Activated naive CD4-positive, alpha-beta T cell (primary cell): ENCODE measurements at places on chromosomes 11 and 22.

DNA sequence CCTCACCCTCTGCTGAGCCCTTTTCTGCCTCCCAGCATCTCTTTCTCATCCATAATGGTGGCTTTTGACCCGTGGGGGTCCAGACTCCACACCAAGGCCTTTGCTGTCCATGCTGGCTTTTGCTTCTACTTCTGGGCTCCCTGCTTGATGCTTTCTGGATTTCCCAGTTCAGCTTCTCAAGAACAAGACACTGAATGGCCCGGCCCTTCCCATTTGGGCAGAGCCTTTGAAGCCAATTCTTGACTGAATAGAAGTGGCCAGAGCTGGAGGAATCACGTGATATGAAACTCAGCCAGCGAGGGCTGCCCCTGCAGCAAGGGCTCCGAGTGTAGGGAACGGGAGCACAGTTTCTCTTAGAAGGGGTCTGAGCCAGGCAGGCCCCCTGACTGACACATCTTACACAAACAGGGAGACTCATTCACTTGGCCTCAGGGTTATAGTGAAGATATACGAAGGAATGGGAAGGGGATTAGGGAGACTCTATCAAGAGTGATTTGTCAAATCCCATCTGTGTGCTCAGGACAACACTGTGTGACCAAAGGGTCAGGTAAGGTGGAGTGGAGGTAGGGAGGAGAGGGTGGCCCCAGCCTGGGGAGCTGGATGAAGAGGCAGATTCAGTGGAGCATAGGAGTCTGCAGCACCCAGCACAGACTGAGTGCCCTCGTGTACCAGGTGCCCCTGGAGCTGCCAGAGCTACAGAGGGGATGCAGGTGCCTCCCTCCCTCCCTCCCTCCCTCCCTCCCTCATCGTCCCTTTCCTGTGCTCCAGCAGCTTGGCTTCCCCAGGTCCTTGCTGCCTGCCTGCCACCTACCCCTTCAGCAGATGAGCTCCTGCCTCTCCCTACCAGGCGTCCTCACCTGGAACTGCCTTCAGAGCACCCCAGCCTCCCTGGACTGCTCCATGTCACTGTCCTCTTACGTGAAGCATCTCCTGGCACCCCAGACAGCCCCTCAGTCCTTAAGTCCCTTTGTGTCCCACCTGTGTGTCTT is 106.0 kb downstream of the TRIM29 start:
- DNase-seq, result no peak

DNA sequence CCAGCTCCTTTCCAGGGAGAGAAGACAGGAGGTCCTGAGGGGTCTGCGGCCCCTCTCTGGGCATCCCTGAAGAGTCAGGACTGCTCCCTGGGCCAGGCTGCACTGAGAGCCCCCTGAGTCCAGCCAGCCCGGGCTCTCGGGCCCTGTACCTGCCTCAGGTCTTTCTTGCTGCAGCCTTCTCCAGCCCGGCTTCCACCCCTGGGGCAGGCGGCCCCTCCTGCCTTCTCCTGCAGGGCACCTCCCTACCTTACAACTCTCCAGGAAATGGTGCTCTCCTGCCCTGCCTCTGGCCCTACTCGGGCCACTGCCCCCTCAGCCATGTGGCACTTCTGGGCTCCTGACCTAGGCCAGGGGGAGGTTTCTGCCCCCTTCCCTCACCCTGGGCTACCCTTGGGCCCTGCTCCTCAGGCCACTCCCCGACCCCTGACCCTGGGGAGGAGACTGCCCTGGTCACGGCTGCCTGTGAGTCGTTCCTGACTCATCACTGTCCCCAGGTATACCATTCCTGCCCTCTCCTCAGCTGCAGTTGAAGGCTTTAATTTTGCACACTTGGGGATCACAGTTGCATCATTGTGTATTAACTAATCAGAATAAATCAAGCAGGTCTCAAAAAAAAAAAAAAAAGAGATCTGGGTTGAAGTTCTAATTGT is 251.1 kb downstream of the NXPE2 start:
- DNase-seq, result no peak

GRCh38 chr11:7826324-7826723 is 29.6 kb upstream of the OR5P2 start:
- no peak for DNase-seq

- DNase-seq, result no peak
Measured at GRCh38 chr11:102734650-102735049, 9.9 kb upstream of the MMP8 start.

DNA sequence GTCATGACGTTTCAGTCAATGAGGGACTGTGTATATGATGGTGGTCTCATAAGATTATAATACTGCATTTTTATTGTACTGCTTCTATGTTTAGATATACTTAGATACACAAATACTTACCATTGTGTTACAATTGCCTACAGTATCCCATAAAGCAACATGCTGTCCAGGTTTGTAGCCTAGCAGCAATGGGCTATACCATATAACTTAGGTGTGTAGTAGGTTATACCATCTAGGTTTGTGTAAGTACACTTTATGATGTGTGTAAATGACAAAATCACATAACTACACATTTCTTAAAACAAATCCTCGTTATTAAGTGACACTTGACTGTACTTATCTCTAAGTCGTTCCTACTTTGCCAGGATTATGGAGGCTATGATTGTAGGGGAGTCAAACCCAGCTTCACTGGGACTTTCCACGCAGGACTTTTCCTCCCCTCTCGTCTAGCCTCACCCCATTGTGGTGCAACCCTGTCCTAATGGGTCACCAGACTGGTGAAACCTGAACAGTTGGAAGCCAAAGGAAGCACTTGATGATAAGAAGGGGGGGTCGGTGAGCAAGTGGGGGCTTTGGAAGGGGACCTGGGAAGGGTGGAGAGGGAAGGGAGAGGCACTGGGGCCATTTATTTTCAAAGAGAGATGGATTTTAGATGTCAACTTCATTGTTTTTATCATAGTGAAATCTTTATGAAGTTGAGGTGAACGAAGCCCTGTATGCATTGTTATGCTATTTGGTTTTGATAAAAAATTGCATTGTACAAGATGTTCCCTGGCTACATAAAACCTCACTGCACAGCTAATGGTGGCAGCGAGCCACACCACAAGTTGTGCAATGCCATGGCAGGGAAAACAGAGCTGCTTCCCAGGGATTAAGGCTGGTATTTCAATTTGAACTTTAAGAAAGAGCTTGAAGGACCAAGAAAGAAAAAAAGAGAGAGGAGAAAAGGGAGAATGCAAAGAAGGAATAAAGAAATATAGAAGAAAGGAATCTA is 129.1 kb downstream of the EHF start:
- no peak for DNase-seq

GRCh38 chr22:28798810-28799605 is 1.4 kb downstream of the XBP1 start:
- DNase-seq, result no peak

- DNase-seq, result no peak
Measured at GRCh38 chr11:94130298-94131046, 1.8 kb downstream of the PANX1 start.

- DNase-seq, result peak; percentile 50
Measured at GRCh38 chr11:118342503-118343161, at the start of gene CD3D. Gene CD3D, minus strand, starts transcription at chr11:118342705. Its CDS starts 98 bp downstream, at chr11:118342607.

GRCh38 chr11:128470081-128470480 is 117.3 kb downstream of the ETS1 start:
- no peak for DNase-seq

DNA sequence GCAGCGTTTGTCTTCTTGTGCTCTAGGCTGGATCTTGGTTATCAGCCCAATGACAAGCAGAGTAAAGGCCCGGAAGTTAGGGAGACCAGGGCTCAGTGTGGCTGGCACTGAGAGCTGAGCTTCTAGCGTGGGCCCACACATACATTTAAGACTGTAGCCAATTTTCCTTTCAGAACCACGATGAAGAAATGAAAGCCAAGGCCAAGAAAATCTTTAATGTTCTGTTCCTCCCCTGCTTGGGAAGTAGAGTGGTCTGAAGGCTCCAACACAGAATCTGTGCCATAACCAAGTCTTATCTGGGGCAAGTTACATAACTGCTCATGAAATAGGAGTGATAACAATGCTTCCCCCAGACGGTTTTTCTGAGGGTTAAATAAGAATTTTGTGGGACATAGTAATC is 4.7 kb upstream of the ST3GAL4 start:
- DNase-seq, result no peak

DNA sequence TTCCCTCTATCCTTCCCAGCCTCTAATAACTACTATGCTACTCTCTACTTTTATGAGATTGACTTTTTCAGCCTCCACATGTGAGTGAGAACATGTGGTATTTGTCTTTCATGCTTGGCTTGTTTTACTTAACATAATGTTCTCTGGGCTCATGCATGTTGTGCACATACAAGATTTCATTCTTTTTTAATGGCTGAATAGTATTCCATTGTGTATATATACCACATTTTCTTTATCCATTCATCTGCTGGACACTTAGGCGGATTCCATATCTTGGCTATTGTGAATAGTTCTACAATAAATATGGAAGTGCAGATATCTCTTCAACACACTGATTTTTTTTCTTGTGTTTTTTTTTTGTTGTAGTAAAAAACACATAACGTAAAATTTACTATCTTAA is 19.4 kb downstream of the OSBP2 start:
- DNase-seq, result no peak

DNA sequence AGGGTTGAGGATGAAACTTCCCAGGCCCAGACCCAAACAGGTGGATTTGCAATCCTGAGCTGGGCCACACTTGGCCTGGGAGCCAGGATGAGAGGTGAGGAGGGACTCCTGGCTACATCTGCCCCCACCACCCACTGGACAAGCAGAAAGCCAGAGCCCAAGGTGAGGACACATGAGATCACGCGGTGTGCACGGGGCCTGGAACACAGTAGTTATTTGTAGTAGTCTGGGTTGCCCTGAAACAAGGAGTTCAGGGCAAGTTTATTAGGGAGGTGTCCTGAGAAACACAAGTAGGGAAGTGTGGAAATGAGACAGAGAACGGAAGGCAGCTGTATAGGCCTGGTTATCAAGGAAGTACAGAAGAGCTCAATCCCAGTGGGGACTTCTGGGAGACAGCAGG is 647 bp upstream of the SEC14L6 start:
- DNase-seq, result no peak

DNA sequence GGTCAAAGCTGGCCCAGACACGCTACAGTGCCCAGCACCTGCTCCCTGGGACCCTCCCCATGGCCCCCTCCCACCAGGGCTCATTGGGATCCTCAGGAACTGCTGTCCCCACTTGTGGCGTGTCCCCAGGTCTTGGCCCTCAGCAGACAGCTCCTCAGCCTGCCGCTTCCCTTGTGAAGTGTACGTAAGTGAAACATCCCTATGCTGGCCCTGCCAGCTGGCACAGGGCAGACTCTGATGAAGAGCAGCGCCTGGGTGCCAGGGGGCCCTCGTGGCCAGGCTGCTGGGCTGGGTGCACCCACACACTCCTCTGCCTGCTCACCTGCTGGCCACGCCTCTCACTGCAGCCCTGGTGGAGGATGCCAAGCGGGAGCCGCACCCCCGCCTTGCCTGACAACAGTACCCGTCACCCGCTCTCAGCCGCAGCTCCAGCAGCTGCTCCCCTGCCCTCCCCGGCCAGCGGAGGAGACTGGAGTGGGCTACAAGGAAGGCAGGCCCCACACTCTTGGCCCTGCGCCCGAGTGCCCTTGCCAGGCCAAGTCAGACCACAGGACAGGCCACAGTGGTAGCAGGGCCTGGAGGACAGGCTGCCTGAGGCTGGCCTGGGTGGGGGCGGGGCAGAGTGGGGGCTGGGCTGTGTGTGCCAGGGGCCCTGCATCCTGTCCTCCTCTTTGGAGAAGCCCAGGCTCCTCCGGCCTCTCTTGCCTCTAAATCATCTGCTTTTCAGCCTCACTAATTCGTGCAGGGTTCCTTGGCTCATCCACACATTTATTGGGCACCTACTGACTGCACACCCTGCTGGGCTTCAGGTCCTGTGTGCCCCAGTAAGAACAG is 39.5 kb downstream of the IGF2 start:
- DNase-seq, result no peak

GRCh38 chr11:6627762-6628241 is 8.6 kb upstream of the TPP1 start:
- DNase-seq, result no peak

- DNase-seq, result no peak
Measured at GRCh38 chr11:64135711-64136110, 30.2 kb downstream of the MACROD1 start.

DNA sequence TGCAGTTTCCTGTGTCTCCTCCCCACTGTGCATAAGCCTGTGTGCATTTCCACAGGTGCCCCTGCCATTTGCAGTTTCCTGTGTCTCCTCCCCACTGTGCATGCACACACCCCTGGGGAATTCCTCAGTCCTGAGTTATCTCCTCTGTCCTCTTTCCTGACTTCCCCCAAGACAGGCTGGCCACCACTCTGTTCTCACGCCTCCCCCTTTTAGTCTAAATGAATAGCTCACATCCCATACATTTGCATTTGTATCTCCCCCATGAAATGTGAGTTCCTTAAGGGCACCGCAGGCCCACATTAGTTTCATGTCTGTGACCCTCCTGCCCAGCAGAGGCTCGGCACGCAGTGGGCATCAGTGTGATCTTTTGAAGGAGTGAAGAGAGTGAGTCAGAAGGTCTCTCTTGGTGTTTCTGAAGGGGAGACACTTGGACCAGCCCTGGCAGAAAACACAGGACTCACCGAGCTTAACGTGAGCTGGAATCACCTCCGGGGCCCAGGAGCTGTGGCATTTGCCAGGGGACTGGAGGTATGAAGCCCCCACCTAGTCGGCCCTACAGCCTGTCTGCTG is 6.2 kb downstream of the LRRC74B start:
- no peak for DNase-seq

- DNase-seq, result no peak
Measured at GRCh38 chr22:45823336-45823735, 151.7 kb downstream of the ATXN10 start.

- DNase-seq, result no peak
Measured at GRCh38 chr22:30881361-30882183, 87.0 kb downstream of the MORC2 start.

GRCh38 chr11:91296629-91297028 is 928.0 kb upstream of the FAT3 start:
- no peak for DNase-seq

DNA sequence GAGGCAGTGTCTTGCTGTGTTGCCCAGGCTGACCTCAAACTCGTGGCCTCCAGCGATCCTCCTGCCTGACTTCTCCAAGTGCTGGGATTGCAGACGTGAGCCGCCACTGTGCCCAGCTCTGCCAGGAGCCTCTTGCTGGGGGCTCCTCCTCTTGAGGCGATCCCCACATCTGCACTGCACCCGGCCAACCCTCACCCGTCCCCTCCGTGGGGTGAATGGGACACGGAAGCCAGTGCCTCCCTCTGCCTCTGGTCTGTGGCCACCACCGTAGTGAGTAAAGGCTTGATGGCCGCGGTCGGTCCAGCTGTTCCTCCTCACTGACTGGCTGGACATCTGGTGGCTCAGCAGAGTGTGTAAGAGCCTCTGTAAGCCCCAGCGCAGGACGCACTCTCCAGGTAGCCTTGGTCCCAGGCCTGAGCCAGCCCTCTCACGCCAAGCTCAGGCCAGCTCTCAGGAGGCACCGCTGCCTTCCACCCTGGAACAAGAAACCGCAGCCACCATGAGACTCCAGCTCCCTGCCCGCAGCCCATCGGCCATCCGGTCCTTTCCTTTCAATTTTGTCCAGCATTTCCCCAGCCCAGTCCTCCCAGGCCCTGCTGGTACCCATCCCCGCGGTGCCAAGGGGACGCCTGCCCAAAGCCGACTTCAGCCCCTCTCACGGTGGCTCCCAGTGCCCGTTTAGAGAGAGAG is 100.3 kb downstream of the BRD1 start:
- DNase-seq, result no peak

GRCh38 chr22:29587938-29588699 is 7.2 kb upstream of the NIPSNAP1 start:
- no peak for DNase-seq
